ENCODE measurements at places on chromosomes 13 and 19.

- DNase-seq = no peak
Measured at GRCh38 chr13:46379611-46380010, 7.4 kb downstream of the RUBCNL start.

- DNase-seq = no peak
Measured at GRCh38 chr13:111042661-111043226, 72.4 kb upstream of the ARHGEF7 start.

DNA sequence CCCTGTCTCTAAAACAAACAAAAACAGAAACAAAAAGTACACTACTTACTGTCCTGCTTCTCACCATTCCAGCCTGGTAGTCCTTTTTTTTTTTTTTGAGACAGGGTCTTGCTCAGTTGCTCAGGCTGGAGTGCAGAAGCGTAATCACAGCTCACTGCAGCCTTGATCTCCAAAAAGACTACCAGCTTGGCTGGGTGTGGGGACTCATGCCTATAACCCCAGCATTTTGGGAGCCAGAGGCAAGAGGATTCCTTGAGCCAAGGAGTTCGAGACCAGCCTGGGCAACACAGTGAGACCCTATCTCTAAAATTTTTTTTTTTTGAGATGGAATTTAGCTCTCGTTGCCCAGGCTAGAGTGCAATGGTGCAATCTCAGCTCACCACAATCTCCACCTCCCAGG is 5.1 kb upstream of the GDF15 start:
- DNase-seq = no peak

DNA sequence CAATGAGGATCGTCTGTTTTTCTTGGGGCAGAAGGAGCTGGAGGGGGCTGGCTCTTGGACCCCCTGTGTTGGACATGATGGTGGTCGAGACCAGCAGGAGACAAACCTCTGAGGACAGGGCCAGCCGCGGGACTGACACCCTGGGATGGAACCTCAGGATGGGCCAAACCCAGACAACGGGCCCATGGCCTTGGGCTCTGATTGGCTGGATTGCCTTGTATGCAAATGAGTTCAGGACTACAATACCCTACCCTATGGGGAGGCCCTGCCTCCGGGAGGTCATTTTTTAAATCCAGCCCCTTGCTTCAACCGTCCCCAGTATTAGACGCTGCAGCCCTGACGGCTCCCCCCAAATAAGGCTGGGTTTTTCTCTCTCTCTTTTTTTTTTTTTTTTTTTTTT is 22.0 kb downstream of the SLC5A5 start:
- no peak for DNase-seq

DNA sequence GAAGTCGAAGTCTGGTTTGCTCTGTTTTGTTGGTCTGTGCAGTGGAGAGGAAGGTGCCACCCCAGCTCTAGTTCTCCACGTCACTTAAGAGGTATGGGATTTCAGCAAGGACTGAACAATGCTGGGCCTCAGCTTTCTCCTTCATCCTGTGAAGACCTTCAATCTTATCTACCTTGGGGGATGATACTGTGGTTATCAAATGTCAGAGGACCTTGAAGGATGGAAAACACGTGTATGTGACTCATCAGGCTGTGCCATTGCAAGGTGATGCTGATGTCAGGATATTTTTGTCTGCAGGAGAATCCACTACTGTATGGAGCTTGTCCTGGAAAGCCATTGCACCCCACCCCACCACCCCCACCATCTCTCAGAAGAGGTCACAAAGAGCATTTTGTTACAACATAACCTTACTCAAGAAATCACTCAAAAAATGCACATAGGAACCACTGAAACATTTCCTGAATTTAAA is 81.4 kb upstream of the UQCRFS1 start:
- no peak for DNase-seq

DNA sequence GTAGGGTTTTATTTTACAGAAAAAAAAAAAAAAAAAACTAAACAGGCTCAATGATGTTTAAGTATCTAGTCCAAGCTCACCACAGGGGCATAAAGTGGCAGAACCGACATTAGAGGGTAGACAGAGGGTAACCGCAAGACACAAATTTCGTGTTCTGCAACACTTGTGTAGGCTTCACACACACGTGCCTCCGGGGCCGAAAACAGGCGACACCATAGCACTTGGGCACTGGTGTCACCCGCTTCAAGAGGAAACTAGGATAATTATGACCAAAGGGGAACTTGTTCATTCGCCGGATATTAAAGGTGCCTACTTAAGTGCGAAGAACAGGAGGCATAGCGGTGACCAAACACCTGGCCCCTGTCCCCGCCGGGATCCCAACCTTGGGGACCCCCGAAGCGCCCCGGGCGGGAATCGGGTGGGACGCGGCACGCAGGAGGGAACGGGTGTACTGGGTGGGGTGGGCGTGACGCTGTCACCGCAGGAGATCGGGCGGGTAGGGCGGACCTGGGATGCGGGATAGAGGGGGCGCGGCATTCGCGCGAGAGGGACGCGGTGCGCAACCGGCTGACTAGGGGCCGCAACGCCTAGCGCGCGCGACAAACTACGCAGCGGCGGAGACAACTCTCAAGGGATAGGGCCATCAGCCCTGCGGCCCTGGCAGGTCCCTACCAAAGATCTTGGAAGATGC is 558 bp downstream of the MZT1 start:
- DNase-seq = peak; percentile 19

- DNase-seq = no peak
Measured at GRCh38 chr13:51892657-51893056, 30.9 kb downstream of the CCDC70 start.

GRCh38 chr19:16969135-16969534 is 57.5 kb downstream of the CPAMD8 start:
- DNase-seq = peak; percentile 7

GRCh38 chr19:45767881-45768654 is 984 bp downstream of the SIX5 start:
- peak; percentile 72 for DNase-seq

DNA sequence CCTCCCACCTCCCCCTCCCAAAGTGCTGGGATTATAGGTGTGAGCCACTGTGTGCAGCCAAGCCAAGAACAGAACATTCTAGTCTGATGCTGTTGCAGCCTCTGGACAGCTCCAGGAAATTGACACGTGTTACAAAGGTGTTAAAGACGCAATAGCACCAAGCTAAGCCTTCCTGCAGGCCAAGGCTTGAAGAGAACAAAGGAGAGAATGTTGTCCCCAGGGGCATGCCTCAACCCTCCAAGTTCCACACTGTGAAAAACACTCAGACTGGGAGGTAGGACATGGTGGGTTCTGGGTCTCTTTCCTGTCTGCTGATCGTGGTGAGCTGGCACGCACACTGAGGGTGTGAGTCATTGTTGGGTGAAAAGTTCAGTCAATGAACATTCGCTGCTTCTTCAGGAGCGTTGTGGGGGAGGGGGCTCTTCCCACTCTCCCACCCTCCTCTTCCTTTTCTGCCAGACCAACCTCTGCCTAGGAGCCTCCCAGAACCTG is 5.3 kb upstream of the PTPRS start:
- DNase-seq = peak; percentile 40

DNA sequence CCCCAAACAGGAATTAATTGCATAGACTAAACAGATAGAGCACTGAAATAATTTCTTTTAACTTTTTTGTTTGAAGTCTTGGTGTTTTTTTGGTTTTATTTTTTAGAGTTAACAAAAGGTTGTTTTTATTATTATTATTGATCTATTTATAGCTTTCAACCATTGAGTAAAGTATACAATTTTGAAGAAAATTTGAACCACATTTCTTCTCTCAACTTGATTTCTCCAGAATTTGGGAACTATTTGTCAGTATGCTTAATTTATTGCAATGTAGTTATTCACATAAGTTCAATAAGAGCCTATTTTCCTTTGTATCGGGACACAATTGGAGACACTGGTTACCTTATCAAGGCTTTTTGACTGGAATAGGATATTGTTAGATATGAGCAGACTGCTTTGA is 1045.6 kb upstream of the PCDH9 start:
- no peak for DNase-seq

- DNase-seq = no peak
Measured at GRCh38 chr19:5953680-5954213, 24.2 kb downstream of the RANBP3 start.

GRCh38 chr19:3056417-3057088 is 5.7 kb downstream of the TLE5 start:
- no peak for DNase-seq

DNA sequence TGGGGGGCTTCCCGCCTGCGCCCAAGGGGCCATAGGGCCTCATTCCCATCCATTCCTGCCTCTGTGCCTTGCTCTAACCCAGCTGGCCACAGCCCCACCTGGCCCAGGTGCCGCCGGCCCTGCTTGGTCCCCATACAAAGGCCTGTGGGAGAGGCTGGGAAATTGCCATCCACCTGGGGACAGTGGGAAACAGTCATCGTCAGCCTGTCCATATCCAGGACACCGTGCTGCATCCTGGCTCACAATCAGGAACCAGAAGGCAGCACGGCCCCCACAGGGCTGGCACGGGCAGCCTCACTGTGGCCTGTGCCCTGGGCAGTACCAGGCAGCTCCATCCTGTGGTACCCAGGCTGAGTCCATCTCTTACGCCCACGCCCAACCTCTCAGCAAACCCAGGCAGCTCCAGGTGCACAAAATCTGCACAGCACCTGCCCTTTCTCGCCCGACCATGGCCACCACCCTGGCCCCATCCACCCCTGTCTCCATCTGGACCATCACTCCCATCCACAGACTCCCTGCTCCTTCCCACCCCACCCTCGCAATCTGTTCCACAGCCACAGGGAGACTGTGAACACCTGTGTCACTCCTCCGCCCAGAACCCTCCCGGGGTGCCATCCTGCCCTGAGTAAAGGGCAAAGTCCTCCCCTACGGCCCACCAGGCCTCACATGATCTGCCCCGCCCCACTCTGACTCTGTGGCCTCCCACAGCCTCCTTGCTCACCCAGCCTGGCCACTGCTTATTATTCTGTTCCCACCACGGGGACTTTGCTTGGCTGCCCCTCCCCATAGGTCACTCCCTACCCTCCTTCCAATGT is 21.1 kb upstream of the FBXO27 start:
- no peak for DNase-seq

DNA sequence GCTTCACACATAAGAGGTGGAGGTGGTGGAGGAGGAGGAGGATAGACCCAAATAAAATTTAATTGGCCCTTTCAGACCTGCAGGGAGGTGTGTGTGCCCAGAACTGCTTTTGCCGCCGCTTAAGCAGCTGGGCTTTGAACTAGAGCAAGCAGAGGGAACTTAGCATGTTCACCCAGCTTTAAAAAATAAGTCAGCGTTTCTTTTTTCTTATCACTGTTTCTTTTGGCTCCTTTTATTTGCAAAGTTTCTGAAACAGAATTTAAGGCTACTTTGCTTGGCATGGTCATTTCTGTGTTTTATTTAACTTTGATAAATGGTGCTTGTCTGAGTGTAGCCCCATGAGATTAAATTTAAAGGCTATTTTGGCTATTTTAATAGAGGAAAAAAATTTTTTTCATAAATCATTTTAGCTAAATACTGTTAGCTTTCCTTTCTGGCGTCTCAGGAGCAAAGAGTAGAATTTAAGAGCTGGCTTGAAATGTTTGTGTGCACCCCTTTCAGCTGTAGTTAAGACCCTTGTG is 43.3 kb upstream of the RNF113B start:
- no peak for DNase-seq

DNA sequence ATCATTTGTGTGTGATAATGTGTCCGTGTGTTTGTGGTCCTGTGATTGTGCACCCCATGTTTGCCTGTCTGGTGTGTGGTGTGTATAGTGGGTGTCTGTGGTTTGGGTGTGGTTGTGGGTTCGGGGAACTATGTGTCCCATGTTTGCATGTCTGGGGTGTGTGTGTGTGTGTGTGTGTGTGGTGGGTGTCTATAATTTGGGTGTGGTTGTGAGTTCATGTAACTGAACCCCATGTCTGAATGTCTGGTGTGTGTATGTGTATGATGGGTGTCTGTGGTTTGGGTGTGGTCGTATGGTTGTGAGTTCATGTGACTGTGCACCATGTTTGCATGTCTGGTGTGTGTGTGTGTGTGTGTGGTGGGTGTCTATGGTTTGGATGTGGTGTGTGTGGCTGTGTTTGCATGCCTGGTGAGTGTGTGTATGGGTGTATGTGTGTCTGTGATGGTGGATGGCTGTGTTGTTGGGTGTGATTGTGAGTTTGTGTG is 11.1 kb upstream of the NFIX start:
- no peak for DNase-seq

GRCh38 chr13:110653851-110654250 is 38.5 kb downstream of the NAXD start:
- DNase-seq = no peak

DNA sequence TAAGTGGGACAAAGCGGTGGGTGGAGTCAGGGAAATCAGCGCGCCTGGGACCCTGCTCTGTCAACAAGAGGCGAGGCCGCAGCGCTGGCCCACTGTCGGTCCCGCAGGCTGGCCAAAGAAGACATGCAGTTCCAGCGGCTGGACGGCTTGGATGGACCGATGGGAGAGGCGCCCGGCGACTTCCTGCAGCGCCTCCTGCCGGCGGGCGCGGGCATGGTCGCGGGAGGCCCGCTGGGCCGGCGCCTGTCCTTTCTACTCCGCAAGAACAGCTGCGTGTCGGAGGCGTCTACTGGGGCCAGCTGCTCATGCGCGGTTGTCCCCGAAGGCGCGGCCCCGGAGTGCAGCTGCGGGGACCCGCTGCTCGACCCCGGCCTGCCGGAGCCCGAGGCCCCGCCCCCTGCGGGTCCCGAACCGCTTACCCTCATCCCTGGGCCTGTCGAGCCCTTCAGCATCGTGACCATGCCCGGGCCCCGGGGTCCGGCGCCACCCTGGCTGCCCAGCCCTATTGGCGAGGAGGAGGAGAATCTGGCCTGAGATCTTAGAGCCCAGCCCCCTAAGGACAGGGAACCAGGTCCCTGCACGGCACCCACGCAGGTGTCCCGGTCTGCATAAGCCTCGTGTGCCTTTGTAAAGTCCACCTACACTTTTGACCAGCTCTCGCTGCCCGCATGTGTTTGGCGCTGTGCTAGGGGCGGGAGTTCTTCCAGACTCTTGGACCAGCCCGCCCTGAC is 6.1 kb downstream of the BEST2 start:
- DNase-seq = peak; percentile 76

DNA sequence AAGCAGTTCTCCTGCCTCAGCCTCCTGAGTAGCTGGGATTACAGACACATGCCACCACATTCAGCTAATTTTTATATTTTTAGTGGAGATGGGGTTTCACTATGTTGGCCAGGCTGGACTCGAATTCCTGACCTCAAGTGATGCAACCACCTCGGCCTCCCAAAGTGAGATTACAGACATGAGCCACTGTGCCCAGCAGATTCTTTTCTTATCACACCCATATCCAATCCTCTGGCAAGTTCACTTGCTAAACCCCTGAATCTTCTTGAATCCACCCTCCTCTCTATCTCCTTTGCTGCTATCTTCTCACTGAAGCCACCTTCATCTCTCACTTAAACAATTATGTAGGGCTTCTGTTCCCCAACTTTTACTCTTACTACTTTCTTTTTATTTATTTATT is 17.5 kb downstream of the TMEM143 start:
- peak; percentile 21 for DNase-seq

Data from fibroblast of villous mesenchyme (primary cell).